ENCODE measurements at places on chromosomes 7 and 10.
A peak's percentile ranks its signal among the peaks of the same experiment; 100 is the strongest.

DNA sequence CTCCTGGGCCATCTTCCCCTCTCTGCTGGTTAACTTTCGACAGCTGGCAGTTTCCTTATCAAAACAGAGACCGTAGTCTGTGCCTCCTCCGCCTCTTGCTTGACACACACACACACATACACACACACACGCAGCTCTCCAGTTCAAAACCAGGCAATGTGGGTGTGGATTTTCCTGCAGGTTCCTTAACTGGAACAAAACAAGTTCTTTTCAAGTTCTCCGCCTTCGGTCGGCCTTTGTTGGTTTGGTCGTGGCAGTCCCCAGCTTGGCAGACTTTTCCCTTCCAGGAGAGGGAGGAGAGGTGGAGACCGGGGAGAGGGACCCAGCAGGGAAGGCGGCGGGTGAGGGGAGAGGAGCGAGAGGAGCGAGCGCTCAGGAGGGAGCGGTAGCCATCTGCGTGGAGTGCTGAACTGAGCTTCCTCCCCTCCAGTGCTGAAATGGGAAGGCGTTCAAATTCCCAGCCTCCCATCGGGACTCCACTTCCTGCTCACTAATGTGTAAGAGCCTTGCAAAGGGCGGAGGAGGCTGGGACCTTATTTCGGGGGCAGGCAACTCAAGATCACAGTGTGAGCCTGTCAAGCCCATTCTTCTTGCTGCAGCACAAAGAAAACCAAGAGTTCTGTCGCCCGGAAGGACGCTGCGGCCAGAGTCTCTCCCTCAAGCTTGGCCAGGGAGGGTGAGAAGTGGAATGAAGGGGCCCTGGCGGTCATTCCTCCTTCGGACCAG is 120.6 kb downstream of the PRPF18 start:
- no peaks in the 10 kb centered on the region for H3K36me3 ChIP-seq
- peak overlapping the region; percentile 32 for H3K4me3 ChIP-seq
- H3K27me3 ChIP-seq: no peaks in the 10 kb centered on the region
- DNase-seq: peak; percentile 68
- no peak overlapping the region for H3K27ac ChIP-seq

- no peak overlapping the region for H3K4me3 ChIP-seq
- peaks cover 13% of the 10 kb centered on the region for H3K4me1 ChIP-seq
- no peaks in the 10 kb centered on the region for H3K27me3 ChIP-seq
- DNase-seq: no peak
- no peaks in the 10 kb centered on the region for H3K36me3 ChIP-seq
Measured at GRCh38 chr10:48472501-48473069, 132.3 kb downstream of the ARHGAP22 start.

DNA sequence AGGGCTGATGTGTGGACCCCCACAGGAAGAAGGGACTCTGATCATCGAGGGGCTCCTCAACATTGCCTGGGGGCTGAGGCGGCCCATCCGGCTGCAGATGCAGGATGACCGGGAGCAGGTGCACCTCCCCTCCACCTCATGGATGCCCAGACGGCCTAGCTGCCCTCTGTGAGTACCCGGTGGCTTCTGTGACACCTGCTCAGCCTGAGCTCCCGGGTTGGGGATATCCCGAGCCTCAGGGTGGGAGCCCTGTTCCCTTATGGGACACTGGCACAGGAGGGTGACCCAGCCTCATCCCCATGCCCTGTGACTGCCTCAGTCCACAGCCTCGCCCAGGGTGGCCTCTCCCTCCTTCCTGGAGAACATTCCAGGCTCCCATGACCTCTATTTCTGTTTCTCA is 3.9 kb upstream of the DEPP1 start:
- H3K27ac ChIP-seq: peak overlapping the region; percentile 81
- no peak overlapping the region for H3K4me3 ChIP-seq
- no peak for DNase-seq
- H3K36me3 ChIP-seq: no peaks in the 10 kb centered on the region

DNA sequence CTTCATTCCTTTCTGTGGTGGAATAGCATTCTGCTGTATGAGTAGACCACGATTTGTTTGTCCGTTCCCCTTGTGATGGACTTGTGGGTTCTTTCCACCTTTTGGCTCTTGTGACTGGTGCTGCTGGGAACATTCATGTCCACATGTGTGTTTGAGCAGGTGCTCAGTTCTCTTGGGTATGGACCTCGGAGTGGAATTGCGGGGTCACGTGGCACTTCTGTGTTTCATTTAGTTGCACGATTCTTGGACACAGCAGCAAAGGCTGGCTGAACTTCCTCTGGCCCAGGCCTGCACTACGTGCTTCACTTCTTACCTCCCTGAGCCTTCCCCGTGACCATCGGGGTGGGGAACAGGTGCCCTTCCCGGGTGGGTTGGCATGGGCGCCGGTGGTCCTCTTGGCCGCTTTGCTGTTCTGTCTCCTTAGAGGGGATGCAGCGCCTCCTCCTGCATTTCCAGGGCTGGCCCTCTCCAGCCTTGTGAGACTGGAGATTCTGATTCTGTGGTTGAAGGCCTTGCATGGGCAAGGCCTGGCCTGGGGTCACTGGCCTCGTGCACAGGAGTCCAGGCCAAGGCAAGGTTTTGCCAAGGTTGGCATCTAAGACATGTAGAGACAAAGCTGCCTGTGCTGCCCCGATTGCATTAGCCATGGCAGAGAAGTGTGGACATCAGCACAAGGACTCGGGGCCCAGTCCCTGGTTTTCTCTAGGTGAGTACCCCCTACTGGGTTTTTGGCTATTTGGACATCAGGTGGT is 25.1 kb downstream of the DOCK1 start:
- no peak for DNase-seq
- H3K27ac ChIP-seq: no peak overlapping the region
- H3K36me3 ChIP-seq: no peaks in the 10 kb centered on the region
- no peaks in the 10 kb centered on the region for H3K27me3 ChIP-seq
- H3K4me1 ChIP-seq: peaks cover 6% of the 10 kb centered on the region

DNA sequence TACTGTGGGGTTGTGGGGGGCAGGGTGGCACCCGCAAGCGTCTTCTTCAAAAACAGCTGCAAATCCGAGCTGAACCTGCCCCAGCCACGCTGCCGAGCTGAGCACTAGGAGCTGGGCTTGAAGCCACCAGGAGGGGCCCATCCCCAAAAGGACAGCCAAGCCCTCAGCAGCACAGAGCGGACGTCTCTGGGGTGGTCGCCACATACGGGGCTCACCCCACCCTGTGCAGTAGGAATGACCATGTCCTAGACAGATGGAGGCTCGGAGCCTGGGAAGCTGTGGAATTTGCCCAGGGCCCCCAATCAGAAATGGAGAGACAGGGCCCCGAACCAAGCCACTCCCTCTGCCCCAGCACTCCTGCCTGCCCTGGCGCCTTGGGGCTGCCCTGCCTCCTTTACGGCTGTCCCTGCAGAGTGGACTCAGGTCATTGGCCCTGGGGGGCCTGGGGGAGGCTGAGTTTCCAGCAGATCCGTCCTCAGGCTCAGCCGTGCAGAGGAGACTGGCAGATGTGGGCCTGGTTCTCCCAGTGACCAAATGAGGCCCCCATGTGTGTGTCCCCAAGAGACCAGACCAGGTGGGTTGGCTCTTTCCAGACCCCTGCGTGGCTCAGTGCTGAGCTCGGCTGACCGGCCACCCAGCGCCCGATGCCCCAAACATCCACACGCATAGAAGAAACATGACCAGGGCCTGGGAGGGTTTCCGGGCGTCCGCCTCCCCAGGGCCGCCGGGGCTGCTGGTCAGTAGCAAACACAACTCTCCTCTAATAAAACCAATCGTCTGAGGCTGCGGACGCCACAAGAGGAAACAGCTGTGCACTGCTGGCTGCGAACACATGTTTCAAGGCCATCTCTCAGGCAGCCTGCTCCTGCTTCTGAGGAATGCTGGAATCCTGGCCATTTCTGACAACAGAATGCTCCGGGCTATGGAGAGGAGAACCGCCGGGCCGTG is 54.9 kb downstream of the PDGFA start:
- no peaks in the 10 kb centered on the region for H3K36me3 ChIP-seq
- H3K27ac ChIP-seq: no peak overlapping the region
- H3K27me3 ChIP-seq: no peaks in the 10 kb centered on the region
- peak; percentile 75 for DNase-seq
- H3K4me3 ChIP-seq: no peak overlapping the region
- peaks cover 12% of the 10 kb centered on the region for H3K4me1 ChIP-seq

- no peak overlapping the region for H3K4me3 ChIP-seq
- no peak overlapping the region for H3K27ac ChIP-seq
- H3K27me3 ChIP-seq: no peaks in the 10 kb centered on the region
- H3K36me3 ChIP-seq: no peaks in the 10 kb centered on the region
Measured at GRCh38 chr10:100717166-100717565, 28.2 kb upstream of the PAX2 start.

GRCh38 chr7:74280985-74281384 is 8.2 kb upstream of the CLIP2 start:
- H3K27me3 ChIP-seq: no peaks in the 10 kb centered on the region
- no peaks in the 10 kb centered on the region for H3K36me3 ChIP-seq
- H3K4me3 ChIP-seq: no peak overlapping the region
- H3K4me1 ChIP-seq: peaks cover 8% of the 10 kb centered on the region
- no peak overlapping the region for H3K27ac ChIP-seq

DNA sequence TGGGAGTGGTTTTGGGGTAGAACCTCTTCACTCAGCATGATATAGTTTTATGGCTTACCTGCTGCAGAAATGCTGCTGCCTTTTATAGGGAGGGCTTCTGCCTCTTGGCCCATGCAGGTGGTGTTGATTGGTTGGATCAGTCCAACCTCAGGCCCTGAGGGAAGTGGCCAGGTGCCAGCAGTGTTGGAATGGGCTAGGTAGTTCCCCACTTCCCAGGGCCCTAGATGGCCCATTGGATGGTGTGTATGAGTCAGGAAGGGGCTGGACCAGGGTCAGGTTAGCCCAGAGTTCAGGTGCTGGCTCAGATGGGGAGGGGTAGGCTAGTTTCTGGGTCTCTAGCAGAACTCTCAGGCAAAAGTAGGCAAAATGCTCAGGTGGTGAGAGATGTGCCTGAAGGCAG is 455.5 kb downstream of the CCSER2 start:
- H3K4me1 ChIP-seq: no peaks in the 10 kb centered on the region
- DNase-seq: no peak
- no peaks in the 10 kb centered on the region for H3K27me3 ChIP-seq
- H3K4me3 ChIP-seq: no peak overlapping the region

DNA sequence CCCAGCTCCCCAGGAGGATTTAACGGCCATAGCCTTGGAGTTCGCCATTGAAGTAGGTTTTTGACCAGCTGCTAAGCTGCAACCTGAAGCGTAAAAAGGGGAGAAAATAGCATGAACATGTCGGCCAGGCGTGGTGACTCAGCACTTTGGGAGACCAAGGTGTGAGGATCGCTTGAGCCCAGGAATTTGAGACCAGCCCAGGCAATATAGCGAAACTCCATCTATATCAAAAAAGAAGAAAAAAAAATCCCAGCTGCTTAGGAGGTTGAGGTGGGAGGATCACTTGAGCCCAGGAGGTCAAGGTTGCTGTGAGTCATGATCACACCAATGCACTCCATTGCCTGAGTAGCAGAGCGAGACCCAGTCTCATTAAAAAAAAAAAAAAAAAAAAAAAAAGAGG is 32.2 kb upstream of the MCU start:
- no peaks in the 10 kb centered on the region for H3K36me3 ChIP-seq
- H3K4me3 ChIP-seq: no peak overlapping the region

- H3K4me3 ChIP-seq: no peak overlapping the region
- no peak for DNase-seq
- H3K27me3 ChIP-seq: no peaks in the 10 kb centered on the region
Measured at GRCh38 chr7:37988721-37989650, 68.5 kb downstream of the EPDR1 start.

GRCh38 chr7:2666588-2667250 is 21.3 kb upstream of the AMZ1 start:
- peaks cover 13% of the 10 kb centered on the region for H3K4me1 ChIP-seq
- H3K4me3 ChIP-seq: no peak overlapping the region
- H3K27me3 ChIP-seq: no peaks in the 10 kb centered on the region
- H3K27ac ChIP-seq: no peak overlapping the region
- no peak for DNase-seq
- H3K36me3 ChIP-seq: no peaks in the 10 kb centered on the region

DNA sequence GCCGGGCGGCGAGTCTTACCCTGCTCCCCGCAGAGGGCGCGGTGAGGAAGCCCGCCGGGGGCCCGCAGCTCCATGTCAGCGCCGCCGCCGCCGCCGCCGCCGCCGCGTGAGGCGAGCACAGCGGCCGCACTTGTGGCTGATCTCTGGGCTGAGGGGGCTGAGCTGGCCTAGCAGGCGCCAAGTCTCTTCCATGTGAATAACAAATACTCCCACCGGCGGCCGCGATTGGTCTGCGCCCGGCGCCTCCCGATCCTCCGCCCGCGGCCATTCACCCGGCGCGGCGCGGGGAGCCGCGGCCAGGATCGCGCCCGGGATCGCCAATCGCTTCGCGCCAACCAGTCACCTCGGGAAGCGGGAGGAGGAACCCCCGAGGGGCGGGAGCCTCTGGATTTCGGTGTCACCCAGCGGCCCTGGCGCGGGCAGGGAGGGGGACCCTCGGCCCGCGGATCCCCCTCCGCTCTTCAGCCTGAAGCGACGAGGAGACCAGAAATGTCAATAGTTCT is at the start of gene GRM8:
TSS of gene GRM8 (minus strand) at position 164 of the 503 bp plus-strand sequence.
- H3K4me1 ChIP-seq: peaks cover 7% of the 10 kb centered on the region
- H3K4me3 ChIP-seq: peak within 1 kb of the TSS; percentile 80
- DNase-seq: peak; percentile 76

DNA sequence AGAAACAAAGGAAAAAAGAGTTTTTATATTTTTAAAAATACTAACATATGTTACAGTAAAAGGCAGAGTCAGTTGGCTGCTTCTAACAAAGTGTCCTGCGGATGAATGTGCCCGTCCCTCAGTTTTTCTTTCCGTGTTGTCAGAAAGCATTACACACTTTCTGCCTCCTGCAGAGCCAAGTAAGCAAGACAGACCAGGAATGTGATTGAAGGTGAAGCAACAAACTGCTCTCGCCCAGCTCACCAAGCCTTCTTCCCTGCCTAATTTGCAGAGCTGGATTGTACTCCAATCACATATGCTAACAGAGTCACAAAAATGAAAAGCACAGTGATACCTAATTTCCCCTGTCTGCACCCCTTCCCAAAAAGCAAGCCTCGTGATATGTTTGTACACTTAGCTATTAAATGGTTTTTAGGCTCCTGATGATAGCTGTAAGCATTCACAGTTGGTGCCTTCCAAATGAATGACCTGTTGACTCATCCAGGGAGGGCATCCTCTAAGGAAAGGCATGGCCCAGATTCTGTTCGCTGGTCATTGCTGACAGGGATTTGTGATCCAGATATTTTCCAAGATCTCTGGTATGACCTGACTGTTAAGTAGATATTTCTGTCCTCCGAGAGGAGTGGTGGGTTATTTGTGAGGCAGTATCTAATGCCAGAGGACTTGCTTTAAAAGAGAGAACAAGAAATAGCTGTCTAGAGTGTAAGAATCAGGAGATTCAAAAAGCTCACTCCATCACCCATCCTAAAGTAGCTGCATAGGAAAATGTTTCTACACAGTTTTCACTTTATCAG is 187.3 kb upstream of the PLXDC2 start:
- H3K36me3 ChIP-seq: no peaks in the 10 kb centered on the region
- H3K4me1 ChIP-seq: peaks cover 5% of the 10 kb centered on the region
- H3K27me3 ChIP-seq: no peaks in the 10 kb centered on the region
- no peak for DNase-seq

DNA sequence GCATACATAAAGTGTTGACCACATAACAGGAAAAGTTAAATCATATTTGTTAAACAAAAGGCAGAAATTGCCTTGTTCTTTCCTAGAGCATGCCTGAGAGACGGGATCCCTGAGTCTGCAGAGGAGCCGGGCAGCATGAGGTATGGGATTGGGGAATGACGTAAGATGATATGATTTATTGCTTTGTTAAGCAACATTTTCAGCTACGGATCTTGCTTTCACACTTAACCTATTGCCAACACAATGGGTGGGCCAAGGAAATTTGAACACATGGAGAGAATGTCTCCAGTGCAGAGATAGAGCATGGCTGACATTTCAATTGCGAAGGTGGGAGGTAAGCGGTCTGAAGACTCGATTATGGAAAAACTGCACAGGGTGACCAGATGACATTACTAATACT is 76.7 kb downstream of the EMX2 start:
- no peaks in the 10 kb centered on the region for H3K4me1 ChIP-seq
- H3K4me3 ChIP-seq: no peak overlapping the region
- H3K27ac ChIP-seq: no peak overlapping the region
- no peak for DNase-seq

Measured in testis (tissue), 5 donors.